ENCODE measurements at places on chromosomes 7 and 10. TPM values are rescaled to one million over a fixed set of nuclear protein-coding genes. Genes with fewer than 3 reads are reported as not detected.

The NEBL gene
- total RNA-seq = 0.59 TPM

The NPTX2 gene
- not detected for total RNA-seq

GRCh38 chr7:3075441-3075840 is 31.8 kb upstream of the CARD11 start:
- peaks cover 11% of the 10 kb centered on the region for H3K36me3 ChIP-seq
- H3K27ac ChIP-seq = no peak overlapping the region
- peaks cover 2% of the 10 kb centered on the region for H3K4me1 ChIP-seq
- H3K4me3 ChIP-seq = no peak overlapping the region
- DNase-seq = no peak
- H3K27me3 ChIP-seq = no peaks in the 10 kb centered on the region

DNA sequence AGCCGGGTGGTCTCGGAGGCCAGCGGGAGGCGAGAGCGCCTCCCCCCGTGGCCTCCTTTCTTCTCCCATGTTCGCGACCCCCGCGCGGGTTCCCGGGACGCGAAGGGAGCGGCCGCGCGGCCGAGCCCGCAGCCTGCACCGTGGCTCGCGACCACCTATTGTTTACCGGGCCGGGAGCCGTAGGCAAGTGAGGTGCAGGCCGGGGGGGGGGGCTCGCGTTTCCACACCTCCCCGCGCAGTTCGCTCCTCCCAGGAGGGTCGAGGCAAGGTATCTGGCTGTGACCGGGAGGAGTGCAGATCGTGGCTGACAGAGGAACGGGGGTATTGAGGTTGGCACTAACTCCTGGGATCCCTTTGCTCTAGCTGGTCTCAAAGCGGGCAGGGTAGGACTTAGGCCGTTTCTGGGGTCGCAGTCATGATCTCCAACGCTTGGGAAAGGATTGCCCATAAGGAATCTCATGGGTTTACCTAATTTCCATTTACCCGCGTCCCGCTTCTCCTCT is 734 bp downstream of the PTPN12 start:
- H3K4me3 ChIP-seq = peak overlapping the region; percentile 98
- peaks cover 19% of the 10 kb centered on the region for H3K4me1 ChIP-seq
- no peaks in the 10 kb centered on the region for H3K27me3 ChIP-seq
- DNase-seq = peak; percentile 76

DNA sequence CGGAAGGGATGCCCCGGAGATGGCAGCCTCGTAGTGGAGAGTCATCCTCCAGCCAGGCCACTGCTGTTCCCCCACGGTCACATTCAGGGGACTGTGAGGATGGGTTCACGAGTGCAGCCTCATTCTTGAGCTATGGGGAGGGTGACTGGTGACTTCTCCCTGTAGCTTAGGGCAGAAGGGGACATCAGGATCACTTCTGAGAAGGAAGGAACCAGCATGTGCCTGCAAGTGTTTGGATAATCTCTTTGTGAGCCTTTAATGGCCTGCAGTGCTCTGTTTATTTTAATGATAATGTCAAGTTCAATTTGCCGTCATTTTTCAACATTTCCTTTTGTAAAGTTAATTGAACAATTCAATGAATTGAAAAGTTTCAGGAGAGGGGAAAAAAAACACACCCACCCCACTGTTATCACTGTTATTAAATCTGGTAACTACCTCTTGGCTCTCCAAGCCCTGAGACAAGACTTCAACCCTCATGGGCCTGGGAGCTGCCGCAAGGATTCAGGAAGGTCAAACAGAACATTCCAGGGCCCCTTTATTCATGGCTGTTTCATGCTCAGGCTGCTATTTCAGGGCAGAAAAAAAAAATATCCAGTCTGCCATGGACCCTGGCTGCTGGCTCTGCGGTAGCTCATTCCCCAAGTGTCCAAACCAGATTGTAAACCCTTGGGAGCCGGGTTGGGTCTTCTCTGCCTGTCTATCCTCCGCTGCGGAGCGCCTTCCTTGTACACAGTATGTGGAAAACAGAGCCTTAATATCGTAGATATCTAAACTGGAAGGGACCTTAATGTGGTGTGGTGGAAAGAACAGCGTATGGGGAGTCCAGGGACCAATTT is 100.4 kb downstream of the CDH23 start:
- peaks cover 14% of the 10 kb centered on the region for H3K4me1 ChIP-seq
- H3K4me3 ChIP-seq = no peak overlapping the region
- no peak for DNase-seq
- H3K36me3 ChIP-seq = no peaks in the 10 kb centered on the region
- H3K27ac ChIP-seq = no peak overlapping the region
- peaks cover 3% of the 10 kb centered on the region for H3K27me3 ChIP-seq

DNA sequence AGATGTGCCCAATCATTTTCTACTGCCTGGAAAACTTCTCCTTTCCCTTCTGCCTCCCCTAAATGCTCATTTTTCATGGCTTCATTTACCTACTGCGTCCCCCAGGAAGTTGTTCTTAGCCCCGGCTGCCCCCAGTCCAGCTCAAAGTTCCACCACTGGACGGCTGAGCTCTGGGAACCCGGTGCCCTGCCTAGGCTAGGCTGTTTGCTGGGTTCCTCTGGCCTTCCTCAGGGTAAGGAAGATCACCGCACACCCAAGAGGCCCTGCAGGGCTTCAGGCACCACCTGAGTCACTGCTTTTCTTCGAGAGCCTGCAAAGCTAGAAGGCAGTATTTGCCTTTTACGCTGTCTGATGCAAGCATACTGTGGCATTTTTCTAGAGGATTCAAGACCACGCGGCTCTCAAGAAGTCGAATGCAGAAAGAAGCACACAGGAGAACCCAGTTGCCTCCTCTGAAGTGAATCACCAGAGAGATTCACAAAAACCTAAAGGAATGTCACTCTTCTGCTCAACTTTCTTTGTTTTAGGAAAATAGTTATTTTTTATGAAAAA is 46.7 kb upstream of the ZMIZ1 start:
- H3K27me3 ChIP-seq = peaks cover 3% of the 10 kb centered on the region
- peaks cover 11% of the 10 kb centered on the region for H3K4me1 ChIP-seq
- no peak for DNase-seq
- no peak overlapping the region for H3K4me3 ChIP-seq

GRCh38 chr10:112298581-112298980 is 15.4 kb downstream of the TECTB start:
- H3K36me3 ChIP-seq = no peaks in the 10 kb centered on the region
- H3K4me1 ChIP-seq = no peaks in the 10 kb centered on the region
- no peak for DNase-seq
- peaks cover 11% of the 10 kb centered on the region for H3K27me3 ChIP-seq
- no peak overlapping the region for H3K4me3 ChIP-seq
- no peak overlapping the region for H3K27ac ChIP-seq

GRCh38 chr10:30527623-30528428 is 93.8 kb downstream of the MAP3K8 start:
- peaks cover under 1% of the 10 kb centered on the region for H3K27me3 ChIP-seq
- DNase-seq = no peak
- no peak overlapping the region for H3K27ac ChIP-seq
- no peaks in the 10 kb centered on the region for H3K36me3 ChIP-seq
